Mucosa of descending colon (tissue), 3 donors: ENCODE measurements at places on chromosomes 6 and 20. TPM values are rescaled to one million over a fixed set of nuclear protein-coding genes. Genes with fewer than 3 reads are reported as not detected.

Gene PDE10A
- total RNA-seq: 1.7 TPM

GRCh38 chr6:47097092-47097945 is 55.2 kb upstream of the ADGRF1 start:
- peak; percentile 46 for DNase-seq

- DNase-seq: no peak
Observed at GRCh38 chr6:98484696-98485095, 349.7 kb upstream of the POU3F2 start.

DNA sequence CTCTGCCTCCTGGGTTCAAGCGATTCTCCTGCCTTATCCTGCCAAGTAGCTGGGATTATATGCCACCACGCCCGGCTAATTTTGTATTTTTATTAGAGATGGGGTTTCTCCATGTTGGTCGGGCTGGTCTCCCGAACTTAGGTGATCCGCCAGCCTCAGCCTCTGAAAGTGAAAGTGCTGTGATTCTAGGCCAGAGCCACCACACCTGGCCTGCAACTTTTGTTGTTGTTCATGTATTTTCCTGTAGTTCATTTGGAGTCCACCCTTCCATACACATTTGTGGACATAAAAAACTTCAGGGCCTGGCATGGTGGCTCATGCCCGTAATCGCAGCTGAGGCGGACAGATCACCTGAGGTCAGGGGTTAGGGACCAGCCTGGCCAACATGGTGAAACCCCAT is 14.5 kb downstream of the HSPA1B start:
- no peak for DNase-seq

DNA sequence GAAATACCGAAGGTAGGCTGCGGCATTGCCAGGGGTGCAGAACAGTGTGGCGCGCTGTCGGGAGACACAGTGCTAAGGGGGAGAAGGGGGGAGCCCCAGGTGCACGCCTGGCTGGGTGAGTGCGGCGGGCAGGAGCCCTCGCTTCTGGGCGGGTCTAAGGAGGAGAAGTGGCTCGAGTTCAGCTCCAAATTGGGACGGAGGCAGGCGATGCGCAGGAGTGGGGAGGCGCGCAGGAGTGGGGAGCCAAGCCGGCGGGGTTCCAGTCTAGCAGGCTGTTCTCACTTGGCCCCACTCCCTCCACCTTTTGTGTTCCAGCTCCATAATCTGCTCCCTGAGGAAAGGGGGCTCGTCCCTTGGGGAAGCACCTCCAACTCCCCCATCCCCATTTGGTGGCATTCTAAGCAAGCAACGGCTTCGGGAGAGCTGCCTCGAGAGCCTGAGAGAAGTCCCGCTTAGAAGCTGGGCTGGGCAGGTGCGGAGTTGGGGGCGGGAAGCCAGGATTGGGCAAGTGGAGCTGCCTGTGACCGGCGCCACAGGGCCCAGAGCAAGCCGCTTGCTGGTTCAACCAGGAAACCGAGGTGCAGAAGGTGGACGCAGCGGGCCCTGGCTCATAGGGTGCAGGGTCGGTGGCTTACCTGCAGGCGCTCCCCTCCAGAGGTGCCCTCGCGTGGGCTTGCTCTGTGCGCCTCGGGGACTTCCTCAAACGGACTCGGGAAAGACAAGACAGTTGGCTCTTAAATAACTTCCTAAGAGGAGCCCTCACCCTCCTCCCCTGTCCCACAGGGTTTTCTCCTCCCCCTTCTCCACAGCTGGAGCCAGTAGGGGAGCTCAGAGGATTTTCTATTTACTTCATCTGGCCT is at the start of gene F13A1:
Gene F13A1 (minus strand): TSS at position 711 of the 860 bp plus-strand sequence. CDS start 1,998 bp downstream, outside the sequence.
- DNase-seq: no peak

Gene SLC2A10
- total RNA-seq: 13.4 TPM

- DNase-seq: no peak
Observed at GRCh38 chr20:63451821-63452220, 20.6 kb downstream of the KCNQ2 start.

DNA sequence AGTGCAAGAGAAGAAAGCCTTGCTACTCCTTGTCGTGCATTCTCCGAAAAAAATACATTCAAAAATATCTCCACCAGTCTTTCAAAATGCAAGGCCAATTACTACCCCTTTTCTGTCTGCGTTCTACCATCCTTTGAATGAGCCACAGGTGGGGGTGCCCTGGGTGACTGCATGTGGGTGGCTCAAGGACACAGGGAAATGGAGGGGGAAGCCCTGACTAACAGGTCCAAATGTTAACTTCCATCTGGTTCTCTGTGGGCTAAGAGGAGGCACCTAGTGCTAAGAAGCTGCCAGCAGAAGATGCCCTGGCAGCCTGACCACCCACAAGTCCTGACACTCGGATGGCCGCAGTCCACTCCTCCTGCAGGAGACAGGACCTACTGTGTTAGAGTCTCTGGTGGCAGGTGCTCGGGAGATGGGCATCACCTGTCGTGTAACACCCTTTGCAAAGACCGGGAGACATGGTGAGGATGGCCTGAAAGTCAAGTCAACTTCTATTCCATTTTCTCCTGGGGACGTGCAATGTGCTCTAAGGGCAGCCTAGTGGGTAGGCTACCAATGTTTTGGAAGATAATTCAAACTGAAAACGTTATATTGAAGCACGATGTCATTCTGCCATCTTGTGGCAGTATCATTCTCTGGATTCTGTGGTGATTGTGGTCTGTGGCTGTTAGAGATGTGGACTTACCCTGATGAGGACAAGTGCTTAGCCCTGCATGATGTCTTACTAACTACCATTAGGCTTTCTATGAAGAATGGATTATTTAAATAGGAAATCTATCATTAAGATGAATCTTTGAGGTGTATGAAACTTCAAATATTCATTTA is 27.4 kb upstream of the IGF2R start:
- no peak for DNase-seq

Gene MCHR2
- not detected for total RNA-seq

Gene FAM217A
- not detected for total RNA-seq
